ENCODE measurements at places on chromosomes 1 and 21.

- peak; percentile 79 for DNase-seq
These were observed 18.8 kb downstream of the ELF3 start for GRCh38 chr1:202029171-202029665.

DNA sequence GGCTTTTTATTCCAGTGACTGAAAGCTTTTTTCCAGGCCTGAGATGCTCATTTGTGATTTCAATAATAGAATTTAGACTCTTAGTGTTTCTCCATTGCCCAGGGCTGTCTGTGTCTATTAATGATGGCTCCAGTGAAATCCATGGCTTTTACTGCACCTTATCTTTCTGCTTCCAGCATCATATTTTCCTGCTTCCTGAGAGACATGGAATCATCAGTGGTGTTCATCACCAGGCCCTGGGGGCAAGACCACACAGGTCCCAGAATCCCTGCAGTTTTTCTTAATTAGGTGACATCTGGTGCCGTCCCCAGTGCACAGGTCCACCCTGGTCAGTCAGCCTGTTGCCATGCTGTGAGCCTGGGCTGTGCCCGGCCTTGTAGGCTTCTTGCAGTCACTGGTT is 15.5 kb downstream of the NT5C1A start:
- DNase-seq: no peak

DNA sequence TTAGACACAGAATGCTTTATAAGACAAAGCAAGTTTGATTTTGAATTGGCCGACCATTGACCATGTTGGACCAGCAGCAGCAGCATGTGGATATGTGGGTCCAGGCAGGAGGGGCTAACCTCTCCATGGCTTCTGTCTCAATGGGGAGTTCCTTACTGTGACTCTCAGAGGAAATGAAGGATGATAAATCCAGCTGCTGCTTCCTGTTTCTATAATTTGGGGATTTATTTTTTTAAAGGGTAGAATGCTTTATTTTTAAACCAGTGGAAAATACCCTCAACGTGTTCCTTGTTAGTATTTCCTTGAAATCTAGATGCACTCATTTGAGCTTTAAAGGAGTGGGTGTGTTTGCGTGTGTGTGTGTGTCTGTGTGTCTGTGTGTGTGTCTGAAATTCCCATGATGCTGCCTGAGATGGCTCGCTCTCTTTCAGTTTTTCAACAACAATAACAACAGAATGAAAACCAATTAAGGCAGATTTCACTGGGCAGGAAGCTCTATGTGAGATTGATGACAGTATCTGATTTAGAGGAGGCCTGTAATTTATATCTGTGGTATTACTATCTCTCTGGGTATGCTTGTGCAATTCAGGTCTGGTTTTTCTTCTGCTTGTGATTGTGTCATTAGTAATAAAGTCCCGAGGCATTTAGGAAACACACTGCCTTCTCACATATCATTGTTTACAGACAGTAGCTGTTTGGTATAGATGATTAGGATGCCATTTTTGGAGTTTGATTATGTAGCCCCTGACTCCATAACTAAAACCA is 86.1 kb upstream of the ZNF326 start:
- DNase-seq: no peak

DNA sequence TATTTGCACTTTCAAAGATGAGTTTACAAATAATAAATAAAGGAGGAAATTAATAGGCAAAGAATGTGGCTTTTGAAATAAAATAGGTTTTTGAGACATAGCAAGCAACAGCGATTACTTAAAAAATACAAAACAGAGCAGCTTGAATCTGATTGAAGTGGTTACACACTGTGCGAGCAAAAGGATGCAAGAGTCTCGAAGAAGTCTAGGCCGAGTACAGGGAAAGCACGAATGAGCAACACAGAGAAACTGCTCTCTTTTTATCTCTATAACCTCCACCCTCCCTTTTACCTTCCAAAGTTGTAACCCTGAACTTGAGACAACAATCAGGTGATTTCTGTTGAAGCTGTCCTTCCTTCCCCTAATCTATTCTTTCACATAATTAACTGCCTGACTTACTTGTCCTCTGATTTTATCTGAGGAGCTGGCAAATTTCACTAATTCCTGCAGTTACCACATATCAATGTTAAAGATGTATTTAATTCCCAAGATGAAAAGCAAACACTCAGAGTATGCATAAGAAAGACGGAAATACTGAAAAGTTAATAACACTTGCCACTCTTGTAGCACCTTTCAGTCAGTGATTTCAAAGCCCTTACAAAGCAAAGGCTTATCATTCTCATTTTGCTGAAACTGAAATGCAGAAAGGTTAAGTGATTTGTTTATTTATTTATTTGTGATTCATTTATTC is 1030.1 kb downstream of the ADGRL2 start:
- no peak for DNase-seq

DNA sequence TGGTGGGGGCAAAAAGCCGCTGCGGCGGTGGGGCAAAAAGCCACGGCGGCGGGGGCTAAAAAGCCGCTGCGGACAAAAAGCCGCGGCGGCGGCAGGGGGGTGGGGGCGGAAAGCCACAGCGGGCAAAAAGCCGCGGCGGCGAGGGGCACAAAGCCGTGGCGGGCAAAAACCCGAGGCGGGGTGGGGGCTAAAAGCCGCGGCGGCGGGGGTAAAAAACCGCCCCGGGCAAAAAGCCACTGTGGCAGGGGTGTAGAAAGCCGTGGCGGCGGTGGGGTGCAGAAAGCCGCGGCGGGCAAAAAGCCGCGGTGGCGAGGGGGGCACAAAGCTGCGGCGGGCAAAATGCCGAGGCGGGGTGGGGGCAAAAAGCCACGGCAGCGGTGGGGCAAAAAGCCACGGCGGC is 3901.8 kb downstream of the SRGAP2C start:
- no peak for DNase-seq

- no peak for DNase-seq
These were observed 21.5 kb downstream of the SIPA1L2 start for GRCh38 chr1:232608427-232608826.

- no peak for DNase-seq
These were observed 28.0 kb upstream of the H3-3A start for GRCh38 chr1:226034482-226034881.

DNA sequence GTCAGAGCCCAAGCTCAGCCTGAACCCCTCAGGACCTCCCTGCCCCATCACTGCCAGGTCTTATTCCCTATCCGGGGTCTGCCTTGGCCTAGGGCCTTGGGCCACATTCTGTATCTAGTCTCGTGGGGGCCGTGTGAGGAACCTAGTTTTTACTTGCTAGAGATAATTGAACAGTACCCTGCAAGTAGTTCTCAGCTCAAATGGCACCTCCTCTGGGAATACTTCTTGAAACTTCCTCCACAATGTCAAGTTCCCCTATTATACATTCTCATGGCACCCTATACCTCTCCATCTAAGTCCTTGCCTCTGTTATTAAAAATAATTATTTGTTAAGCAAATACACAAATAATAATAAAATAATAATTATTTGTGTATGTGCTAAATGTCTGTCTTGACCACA is 32.9 kb upstream of the CSF1 start:
- no peak for DNase-seq

GRCh38 chr1:226406401-226406881 is 1.5 kb downstream of the PARP1 start:
- DNase-seq: no peak

DNA sequence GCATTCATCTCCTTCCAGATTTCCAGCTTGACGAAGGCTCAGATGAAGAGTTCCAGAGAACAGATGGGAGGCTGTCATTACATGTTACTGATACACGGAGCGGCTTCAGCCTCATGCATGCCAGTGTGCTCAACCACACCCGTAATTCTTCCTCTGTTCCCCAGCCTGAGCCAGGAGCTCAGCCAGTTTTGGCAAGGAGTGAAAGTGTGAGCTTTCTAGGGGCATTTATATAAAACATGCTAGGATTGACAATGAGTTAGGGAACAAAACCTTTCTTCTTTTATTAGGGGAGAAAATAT is 290.4 kb upstream of the PLXNA2 start:
- DNase-seq: no peak

DNA sequence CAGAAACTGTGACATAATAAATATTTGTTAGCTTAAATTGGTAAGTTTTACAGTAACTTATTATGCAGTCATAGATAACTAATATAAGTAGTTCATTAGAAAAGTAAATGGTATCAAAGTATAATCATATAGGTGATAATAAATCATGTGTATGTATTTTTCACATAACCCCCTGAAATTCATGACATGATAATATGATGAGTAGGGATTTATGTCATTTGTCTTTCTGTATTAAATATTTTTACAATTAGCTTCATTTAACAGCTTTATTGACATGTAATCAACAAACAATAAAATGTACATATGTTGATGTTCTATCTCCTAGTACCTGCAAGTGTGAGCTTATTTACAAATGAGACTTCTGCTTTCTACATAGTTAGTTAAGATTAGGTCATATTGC is 9.8 kb upstream of the FCGR2A start:
- no peak for DNase-seq

DNA sequence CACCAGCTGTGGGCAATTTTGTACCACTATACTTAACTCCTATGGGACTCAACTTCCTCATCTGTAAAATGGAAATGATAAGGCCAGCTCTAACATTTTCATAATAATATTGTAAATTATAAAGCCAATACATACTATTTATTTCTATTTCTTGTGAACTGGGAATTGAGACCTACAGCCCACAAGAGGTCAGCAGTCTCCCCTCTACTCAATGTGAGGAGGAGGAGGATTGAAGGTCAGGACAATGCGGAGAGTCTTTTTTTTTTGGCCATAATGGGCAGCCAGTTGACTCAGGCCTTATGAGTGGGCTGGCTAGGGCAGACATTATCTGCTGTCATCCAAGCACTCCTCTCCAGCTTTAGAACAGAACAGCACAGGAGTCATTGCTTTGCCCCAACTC is 90.5 kb downstream of the NUF2 start:
- DNase-seq: no peak

DNA sequence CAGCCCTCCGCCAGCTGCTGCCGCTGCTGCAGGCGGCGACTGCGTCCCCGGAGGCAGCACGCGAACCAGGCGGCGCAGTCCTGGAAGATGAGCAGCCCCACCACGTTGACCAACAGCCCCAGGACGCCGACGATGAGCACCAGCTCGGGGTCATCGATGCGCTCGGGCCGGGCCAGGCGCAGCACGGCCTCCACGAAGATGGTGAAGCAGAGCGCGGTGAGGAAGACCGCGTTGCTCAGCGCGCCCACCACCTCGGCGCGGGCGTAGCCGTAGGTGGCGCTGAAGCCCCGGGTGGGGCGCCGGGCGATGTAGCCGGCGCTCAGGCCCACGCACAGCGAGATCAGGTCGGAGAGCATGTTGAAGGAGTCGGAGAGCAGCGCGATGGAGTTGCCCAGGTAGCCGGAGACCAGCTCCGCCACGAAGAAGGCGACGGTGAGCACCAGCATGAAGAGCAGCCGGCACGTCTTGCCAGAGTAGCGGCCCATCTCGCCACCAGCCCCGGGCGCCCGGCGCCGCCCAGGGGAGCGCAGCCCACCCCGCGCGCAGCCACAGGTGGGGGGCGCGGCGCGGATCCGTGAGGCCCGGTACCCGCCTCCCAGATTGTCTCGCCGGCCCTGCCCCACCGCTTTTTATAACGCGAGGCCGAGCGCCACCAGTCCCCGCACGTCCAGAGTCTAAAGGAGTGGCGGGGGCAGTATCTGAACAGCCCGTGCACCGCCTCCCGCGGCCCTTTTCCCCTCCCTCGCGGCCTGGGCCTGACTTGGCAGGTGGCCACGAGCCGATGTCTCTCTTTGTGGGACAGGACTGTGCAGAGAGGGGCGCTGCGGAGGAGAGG is at the start of gene SLC30A10:
TSS of gene SLC30A10 (minus strand) at position 602 of the 835 bp plus-strand sequence. CDS start at position 485, 117 bp downstream.
- DNase-seq: no peak

- peak; percentile 38 for DNase-seq
These were observed 45.7 kb downstream of the ABCD3 start for GRCh38 chr1:94463765-94464330.

- no peak for DNase-seq
These were observed 183.4 kb upstream of the C1orf174 start for GRCh38 chr1:4083231-4084047.

DNA sequence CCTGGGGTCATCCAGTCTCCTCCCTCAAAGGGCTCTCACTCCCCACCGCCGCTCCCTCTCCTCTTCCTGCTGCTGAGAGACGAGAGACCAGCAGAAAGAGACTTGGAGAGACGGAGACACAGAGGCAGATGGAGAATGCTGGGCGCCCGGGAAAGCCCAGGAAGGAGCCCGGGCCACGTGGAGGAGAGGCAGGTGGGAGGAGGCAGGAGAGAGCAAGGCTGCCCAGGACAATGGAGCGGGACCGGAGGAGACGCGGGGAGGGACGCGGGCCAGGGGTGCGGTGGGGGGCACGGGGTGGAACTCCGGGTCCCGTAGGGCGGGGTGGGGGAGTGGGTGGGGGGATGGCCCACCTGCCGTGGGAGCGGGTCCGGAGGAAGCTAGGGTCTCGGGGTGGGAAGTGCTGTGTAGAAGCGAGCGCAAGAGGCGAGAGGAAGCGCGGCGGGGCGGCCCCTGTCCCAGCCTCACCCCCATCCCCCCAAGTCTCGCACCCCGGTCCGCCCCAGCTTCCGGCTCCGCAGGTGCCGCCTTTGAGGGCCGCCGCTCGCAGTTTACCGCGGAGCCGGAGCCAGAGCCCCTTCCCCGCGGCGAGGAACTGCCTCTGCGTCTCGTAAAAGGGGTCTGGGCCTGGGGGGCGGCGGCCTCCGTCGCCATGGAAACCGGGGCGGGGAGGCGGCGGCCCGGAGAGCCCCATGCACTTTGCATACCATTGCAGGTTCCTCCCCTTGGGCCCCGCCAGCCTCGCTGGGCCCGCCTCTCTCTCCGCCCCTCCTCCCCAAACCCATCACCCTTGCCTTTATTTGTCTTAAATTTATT is 11.7 kb upstream of the EPHA2 start:
- no peak for DNase-seq

GRCh38 chr1:93689521-93690223 is 8.0 kb upstream of the BCAR3 start:
- no peak for DNase-seq

GRCh38 chr21:34530261-34530660 is 18.3 kb upstream of the KCNE1 start:
- DNase-seq: no peak

- DNase-seq: peak; percentile 25
These were observed 23.1 kb downstream of the KIAA0040 start for GRCh38 chr1:175169286-175170018.

Measured in NCI-H2029 treated with DMSO at 0.1 percent for 48 hours (cell line).